HuH-7 (cell line): ENCODE measurements at places on chromosomes 11 and 22.

GRCh38 chr11:68430384-68430783, 30.2 kb upstream of the PPP6R3 start:
- no peak for DNase-seq

GRCh38 chr11:2892215-2892966, 6.8 kb upstream of the CDKN1C start:
- peak; percentile 95 for DNase-seq

- no peak for DNase-seq
Observed at GRCh38 chr11:117618302-117618981, 178.6 kb downstream of the DSCAML1 start.

DNA sequence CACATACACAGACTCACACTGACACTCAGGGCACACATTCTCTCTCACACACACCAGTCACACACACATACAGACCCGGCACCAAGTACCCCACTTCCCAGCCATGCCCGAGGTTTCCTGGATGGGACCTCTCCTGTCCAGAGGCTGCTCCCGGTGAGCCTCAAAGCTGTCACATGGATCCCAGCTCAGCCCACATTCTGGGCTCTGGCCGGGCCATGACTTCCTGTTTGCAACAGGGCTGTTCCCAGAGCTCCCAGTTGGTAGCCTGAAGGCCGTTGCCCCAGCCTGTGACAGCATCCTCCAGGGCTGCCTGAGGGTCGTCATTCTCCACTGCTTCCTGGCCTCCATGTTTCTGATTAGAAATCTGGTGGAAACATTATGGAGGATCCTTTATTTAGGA, 14.6 kb upstream of the CYP2D6 start:
- no peak for DNase-seq

- no peak for DNase-seq
Observed at GRCh38 chr11:69834811-69835800, 15.9 kb upstream of the FGF3 start.

DNA sequence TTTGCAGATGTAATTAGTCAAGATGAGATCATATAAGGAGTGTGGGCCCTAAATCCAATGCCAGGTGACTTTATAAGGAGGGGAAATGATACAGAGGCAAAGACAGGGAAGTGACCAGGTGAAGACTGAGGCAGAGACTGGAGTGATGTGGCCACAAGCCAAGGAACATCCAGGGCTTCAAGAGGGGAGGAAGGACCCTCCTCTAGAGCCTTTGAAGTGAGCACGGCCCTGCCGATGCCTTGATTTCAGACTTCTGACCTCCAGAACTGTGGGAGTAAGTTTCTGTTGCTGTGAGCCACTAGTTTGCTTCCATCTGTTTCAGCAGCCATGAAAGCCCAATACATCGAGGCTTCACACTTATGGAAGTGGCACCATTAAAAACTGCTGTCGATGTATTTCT, 78.7 kb downstream of the SHANK2 start:
- no peak for DNase-seq

GRCh38 chr22:39024519-39025308, 3.8 kb downstream of the APOBEC3D start:
- DNase-seq, result no peak

GRCh38 chr11:28976012-28976800, 868.0 kb downstream of the METTL15 start:
- no peak for DNase-seq

DNA sequence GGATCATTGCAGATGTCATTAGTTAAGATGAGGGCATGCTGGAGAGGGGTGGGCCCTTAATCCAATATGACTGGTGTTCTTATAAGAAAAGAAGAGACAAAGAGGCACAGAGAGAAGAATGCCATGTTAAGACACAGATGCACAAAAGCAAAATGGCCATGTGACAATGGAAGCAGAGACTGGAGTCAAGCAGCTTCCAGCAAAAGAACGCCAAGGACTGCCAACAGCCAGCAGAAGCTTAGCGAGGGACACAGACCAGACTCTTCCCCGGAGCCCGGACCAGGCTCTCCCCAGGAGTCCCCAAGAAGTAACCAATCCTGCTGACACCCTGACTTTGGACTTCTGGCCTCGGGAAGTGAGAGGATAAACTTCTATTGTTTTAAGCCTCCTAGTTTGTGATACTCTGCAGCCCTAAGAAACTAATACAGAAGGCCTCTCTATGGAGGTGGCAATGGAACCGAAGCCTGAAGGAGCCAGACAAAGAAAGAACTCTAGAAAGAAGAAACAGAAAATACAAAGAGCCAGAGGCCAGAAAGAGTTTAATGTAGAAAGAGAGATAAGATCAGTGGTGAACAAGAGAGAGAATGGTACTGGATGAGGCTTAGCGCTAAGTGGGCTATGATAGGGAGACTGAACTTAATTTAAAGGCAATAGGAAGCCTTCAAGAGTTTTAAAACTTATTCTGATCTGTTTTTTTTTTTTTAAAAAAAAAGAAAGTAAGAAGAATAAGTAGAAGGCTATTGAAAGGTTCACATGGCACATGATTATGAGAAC, 27.7 kb downstream of the PRCP start:
- no peak for DNase-seq

GRCh38 chr11:3175194-3175593, 10.1 kb upstream of the OSBPL5 start:
- DNase-seq, result no peak

DNA sequence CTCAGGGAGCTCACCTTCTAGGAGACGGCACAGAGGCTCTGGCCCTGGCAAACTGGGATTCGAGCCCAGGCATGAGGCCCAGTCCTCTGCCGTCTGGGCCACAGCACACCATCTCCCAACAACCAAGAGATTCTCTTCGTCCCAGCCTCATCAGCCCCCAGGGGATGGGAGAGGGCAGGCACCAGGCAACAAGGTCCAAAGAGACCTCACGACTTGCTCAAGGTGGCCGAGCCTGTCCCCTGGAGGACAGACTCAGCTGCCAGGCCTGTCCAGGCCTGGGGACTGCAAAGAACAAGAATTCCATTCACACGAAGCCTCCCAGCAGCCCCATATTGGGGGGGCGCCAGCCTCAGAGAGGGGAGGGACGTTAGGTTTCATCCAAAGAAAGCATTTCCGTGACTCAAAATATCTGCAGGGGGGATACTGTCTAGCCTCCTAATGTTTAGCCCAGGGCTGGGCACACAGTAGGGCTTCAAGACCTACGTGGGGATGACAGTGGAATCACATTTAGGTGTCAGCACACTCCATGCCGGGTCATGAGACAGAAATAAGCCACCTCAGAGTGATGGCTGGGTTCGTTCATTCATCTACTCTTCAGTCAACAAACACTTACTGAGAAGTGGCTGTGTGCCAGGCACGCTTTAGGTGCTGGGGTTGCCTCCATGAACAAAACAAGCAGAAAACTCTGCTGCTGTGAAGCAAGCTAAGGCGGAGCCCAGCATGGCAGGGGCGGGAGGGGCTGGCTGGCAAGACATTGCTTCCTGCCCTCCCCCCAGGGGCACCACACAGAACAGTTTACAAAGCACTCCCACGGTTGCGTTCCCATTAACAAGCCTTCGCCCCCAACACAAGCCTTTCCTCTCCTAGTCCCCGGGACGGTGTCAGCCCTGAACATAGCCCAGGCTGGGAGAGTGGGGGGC, 1.2 kb downstream of the CARNS1 start:
- DNase-seq, result no peak

GRCh38 chr11:105903113-105903512, 118.9 kb downstream of the MSANTD4 start:
- DNase-seq, result no peak

- no peak for DNase-seq
Observed at GRCh38 chr11:9155930-9156329, 64.5 kb upstream of the SCUBE2 start.

- DNase-seq, result no peak
Observed at GRCh38 chr11:73414977-73415651, 38.9 kb downstream of the RELT start.

GRCh38 chr22:48299801-48300200, 1527.9 kb downstream of the BRD1 start:
- DNase-seq, result no peak
